ENCODE measurements at places on chromosomes 1 and 21. TPM values are rescaled to one million over a fixed set of nuclear protein-coding genes. Genes with fewer than 3 reads are reported as not detected.

DNA sequence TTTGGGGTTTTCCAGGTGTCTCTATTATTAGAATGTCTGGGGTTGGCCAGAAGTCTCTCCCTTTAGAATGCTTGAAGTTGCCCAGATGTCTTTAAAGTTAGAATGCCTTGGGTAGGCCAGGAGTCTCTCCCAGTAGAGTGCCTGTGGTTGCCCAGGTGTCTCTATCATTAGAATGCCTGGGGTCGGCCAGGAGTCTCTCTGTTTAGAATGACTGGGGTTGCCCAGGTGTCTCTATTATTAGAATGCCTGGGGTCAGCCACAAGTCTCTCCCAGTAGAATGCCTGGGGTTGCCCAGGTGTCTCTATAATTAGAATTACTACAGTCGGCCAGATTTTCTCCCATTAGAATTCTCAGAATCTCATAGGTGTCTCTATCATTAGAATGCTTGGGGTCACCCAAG is 55.2 kb downstream of the RNF187 start:
- DNase-seq = no peak

DNA sequence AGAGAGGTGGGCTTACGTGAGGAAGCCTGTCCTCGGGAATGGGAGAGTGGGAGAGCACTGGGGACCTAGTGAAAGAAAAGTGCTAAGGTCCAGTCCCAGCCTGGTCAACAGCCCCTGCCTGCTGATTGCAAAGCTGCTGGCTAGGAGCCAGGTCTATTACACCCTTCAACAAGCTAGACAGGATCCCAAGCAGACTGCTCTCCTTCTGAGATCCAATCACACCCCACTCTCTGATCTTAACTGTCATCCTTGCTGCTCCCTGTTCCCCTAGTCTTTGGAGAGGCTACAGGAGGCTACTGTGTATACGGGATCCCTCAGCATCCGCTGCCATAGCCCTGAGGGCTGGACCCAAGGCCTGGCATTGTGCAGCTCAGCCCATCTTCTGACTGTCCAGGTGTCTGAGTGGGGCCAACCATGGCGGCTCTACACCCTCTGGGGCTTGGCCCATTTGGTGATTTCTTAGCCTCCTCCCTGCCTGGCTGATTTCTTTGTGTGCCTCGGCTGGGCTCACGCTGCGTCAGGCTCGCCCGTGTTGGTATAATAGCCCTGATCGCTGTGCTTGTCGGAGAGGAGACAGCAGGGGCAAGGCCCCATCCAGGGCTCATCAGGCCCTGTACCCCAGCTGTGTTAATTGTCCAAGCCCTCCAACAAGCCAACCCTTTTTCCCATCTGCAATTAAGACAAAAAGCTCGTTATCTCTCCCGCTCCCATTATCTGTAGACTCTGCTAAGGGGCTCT is 43.9 kb downstream of the NAV1 start:
- peak; percentile 30 for DNase-seq

GRCh38 chr1:230548357-230548756 is 93.9 kb upstream of the COG2 start:
- no peak for DNase-seq

- no peak for DNase-seq
Observed at GRCh38 chr1:32405672-32406467, 11.6 kb upstream of the BSDC1 start.

- no peak for DNase-seq
Observed at GRCh38 chr1:10785728-10786638, 10.5 kb downstream of the CASZ1 start.

DNA sequence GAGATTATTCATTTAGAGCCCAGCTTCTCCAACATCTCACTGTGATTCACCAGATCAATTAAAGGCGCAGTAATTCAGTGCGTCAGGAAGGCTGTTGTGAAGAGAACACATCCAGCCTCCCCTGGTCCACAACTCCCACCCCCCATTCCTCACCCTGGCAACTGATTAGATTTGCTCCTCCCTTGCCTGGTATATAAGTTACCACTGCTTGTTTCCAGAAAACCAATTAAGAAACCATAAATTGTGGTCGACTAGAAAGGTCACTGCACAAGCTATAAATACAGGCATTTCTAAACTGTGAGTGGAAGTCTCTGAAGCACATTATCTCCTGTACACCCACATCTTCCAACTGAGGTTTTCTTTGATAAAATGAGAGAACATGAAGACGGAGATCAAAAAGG is 41.9 kb downstream of the FAM163A start:
- DNase-seq = peak; percentile 63

DNA sequence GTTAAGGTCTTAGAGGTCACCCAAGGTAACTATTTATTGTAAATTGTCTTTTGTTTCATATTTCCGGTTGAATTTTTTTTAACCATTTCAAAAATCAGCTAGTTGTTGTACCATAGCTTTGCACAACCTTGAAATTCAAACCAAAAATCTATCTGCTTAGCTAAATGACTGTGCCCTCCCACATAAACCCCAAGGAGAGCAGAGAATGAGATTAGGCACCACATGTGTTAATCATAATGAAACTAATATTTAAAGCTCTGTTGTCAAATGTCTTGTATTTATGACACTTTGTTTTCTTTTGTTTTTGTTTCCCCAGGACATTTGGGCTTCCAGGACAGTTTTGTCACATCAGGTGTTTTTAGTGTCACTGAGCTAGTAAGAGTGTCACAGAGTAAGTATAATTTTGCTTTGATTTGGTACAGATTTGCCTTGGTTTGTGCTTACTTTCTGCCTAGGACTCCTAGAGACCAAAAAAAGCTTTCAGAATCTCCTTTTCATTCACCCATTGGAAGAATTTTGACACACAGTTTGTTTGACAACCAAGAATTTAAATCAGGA is 249.9 kb downstream of the NFIA start:
- no peak for DNase-seq

DNA sequence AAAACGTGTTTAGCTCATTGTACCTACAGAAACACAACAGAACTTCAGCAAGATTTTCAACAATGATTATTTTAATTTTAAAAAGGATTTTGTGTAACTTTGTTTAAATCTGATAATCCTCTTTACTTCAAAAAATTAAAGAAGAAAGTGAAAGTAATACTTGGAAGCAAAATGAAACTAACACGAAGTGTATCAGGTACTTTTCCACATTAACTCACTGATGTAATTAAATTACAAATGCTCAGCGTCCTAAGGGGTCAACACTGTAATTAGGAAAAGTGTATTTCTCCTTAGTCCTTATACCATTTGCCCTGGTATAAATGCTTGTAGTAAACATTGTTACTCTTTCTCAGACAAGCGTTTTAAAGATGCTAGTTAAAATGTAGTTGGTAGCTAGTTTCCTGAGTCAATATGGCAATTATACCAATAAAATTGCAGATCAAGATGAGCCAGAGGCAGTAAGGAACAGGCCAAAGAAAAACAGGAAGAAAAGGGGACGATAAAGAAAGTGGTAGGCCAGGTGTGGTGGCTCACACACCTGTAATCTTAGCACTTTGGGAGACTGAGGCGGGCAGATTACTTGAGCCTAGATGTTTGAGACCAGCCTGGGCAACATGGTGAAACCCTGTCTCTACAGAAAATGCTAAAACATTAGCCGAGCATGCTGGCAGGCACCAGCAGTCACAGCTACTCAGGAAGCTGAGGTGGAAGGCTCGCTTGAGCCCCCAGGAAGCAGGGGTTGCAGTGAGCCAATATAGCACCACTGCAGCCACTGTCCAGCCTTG is 553.0 kb downstream of the SMYD3 start:
- no peak for DNase-seq

Gene PTCH2
- total RNA-seq = 0.89 TPM

Gene SZRD1
- total RNA-seq = 152 TPM

Measured in astrocyte (in vitro differentiated cells and primary cell).